ENCODE measurements at places on chromosomes 2 and 18.

DNA sequence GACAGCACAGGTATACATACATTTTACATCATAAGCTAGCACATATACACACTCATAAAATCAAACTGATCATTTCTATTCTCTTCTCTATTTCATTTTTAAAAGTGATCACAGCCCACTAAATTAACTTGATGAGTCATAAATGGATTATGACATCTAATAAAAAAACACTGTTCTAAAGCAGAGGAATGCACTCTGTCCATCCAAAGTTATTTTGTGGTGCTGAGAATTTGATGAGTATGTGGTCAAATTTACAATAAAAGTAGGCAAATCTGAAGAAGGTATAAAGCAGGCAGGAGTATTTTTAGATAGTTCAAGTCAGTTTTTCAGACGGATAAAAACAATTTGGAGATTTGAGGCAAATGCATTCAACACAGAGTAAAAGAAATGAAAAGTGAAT lies 104.4 kb downstream of the NOL4 start:
- no peak for DNase-seq

GRCh38 chr18:9696701-9697100 lies 11.4 kb upstream of the RAB31 start:
- DNase-seq = no peak

DNA sequence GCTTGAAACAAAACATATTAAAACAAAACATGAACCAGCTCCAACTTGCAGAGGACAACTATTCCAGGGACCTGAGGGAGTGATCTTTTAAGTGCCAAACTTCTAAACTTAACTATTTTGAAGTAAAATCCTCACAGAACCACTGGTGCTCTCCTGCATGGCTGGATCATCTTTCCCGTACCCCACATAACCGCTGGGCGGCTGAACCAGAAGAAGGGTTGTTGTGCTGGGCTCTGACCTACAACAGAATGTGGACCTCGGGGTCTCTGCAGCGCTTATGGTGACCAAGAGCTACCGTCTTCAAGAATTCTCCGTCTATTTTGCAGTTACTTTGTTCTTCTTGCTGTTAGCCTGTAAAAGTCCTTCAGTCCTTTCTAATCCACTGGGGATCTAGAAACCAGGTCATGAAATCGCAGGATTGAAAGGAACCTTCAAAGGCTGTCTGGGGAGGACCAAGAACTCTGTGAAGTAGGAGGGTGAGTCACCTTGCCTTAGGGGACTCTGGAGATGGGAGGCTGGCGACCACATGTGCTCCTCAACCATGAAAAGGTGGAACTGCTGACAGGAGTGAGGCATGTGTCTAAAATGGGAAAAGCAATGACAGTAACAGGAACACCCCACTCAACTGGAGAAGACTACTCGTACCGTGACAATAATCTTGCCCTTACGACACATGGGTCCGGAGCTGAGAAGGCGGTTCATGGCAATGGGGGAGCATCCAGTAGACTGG lies 46.6 kb downstream of the HDLBP start:
- no peak for DNase-seq

GRCh38 chr2:239671471-239671870 lies 270.7 kb upstream of the HDAC4 start:
- DNase-seq = no peak

DNA sequence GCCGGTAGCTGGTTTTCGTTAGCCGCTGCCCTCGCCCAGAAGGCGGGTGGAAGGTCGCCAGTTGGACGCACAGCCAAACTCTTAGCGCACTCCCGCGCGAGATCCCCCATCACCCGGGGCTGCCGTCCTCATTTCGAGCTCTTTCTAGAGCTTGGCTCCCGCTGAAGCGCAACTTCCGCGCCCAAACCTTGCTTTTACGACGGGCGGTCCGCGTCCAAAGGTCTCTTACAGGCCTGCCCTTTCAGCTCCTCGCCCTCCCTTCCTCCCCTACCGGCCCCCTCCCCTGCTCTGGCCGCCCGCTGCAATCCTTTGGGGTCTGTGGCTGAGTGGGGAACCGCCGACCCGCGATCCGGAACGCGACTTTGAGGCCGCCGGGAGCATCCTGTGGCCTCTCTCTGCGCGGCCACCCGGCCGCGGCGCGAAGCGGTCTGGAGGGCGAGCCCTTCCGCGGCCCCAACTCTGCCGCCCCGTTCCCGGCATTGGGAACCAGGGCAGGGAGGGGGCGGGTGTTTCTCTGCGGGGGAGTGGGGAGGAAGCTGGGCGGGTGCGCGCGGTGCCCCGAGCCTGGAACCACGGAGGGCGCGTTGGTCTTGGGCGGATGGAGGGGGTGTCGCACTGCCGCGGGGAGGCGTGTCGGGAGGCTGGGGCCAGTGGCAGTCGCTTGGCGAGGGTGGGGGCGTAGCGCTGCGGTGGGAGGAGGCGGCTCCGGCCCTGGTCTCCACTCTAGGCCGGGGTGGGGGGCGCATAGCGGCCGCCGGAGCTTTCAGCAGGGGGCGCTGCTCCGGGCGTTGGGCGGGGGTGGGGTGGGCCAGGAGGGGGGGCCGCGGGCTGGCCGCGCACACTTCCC lies at the start of gene GDF7:
GDF7 (plus strand) TSS at position 841 of the 847 bp plus-strand sequence. CDS start 96 bp downstream, outside the sequence.
- no peak for DNase-seq

GRCh38 chr2:46914578-46915230 lies 902 bp downstream of the MCFD2 start:
- no peak for DNase-seq

GRCh38 chr2:17583646-17584045 lies 43.1 kb downstream of the VSNL1 start:
- DNase-seq = no peak

DNA sequence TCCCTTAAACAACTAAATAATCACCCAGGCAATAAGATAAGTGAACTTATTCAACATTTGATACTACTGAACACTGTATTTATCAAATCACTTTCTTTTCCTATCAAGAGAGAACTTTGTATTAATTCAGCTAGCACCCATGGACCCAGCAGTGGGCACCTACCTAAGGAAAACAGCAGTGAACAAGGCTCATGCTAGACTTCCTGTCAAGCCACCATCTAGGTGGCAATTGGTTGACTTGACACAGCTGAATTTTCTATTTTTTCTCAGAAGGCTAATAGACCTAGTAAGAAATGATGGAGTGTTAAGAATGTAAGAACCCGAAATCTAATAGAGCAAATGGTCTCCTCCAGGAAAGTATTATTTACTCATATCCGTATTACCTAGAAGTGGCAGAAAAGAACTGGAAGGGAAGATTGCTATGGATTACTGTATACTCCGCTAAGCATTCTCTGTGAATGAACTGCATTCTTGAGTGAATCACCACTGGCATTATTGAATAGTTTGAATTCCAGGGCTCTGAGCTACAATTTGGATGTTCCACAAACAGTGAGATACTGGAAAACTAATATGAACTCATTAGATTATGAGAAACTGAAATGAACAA lies 988.2 kb upstream of the CDH2 start:
- DNase-seq = no peak

DNA sequence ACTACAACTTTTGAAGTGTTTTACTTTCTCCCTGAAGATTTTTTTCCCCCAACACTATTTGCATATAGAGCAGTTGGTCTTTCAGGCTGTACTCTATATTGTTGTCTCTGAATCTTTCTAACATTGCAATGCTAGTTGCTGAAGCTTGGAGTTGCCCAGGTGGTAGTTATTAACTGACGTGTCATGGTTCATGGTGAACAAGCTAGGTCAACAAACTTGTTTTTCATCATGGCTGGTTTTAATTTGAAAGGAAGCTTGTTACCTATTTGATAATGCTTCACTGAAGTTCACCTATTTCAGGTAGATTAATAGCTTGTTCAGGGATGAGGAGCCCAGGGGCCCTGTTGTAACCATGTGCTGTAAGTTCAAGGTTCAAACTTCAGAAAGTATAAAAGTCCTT lies 158.8 kb upstream of the ZEB2 start:
- DNase-seq = no peak

DNA sequence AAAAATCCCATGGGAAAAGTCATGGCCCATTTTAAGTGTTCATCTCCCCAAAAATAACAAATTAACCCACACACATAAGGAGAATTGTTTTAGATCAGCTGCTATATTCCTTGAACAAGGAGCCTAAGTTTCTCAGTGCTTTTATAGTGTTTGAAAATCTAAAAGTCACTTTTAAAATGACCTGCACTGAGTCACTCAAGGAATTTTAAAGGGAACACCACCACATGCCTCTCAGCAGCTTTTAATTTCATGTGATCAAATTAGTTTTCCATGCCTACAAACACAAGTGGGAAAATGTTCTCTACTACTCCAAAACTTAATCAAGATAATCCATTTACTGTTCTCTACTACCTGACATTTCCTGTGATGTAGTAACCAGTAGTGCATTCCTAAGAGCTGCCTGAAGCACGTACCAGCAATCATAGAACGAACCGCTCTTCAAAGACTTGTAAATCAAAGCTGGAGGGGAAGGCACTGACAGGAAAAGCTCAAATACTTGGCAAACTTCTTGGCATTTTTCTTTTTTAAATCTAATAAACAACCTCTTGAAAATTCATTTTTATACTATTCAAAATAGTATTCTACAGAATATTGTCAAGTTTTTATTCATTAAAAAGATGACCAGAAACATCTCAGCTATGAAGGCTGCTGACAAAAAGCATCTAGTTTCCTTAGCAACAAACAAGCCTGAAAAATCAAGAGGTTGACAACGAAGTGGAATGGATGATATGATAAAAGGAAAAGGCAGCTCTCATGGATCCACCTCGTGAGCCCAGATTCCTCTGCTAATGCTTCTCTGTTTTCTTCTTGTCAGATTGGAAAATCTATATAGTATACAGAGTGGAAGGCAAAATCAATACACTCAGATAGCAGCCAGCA lies 37.2 kb downstream of the LRPPRC start:
- no peak for DNase-seq

GRCh38 chr18:8975624-8976023 lies 126.9 kb upstream of the NDUFV2 start:
- DNase-seq = no peak

DNA sequence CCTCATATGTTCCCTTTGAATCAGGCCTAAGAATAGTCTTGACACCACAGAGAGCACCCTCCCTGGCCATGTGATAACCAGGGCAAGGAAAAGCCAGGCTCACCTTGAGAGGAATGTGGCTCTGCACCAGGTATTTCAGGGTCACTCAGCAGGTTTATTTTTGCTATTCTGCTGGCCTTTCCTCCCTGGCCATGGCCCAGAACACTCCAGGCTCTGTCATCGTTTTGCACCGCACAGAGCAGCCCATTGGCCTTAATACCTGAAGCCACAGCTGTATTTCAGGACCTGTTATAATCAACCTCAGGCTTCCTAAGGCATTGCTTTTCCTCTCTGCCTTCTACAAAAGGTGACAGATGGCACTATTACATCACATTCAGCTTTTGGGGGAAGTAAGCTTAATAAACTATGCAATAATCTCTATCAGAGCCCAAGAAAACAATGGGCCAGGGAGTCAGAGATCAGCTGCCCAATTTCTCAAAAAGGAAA lies 668.3 kb downstream of the IRS1 start:
- DNase-seq = no peak

DNA sequence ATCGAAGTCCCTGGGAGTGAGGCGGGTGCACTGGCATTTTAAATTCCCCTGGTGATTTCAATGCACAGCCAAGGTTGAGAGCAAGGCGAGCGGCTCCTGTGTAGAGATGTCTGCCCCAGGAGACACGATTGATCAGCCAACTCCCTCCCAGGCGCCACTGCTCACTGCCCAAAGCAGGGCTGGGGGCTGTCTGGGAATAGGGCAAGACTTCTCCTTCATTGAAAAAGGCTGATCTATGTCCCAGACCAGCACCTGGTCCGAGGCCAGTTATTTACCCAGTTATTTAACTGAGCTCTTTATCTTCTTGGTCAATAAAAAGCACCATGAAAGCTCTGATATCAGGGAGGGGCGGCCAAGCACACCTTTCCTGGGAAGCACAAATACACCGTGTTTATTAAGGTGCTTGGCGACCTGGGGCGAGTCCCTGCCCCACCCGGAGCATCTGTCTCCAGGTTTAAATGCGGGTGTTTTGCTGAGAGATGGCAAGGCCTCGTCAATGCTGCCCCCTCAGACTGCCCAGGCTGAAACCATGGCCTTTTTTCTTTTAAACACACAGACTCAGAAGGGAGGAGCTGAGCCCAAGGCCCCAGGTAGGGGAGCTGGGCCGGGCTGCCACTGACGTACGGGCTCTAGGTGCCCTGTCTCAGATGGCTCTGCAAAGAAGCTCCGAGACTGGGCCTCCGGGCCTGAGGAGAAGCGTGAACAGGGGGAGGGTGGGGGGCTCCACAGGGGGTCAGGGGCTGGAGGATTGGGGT lies 73.9 kb upstream of the HPCAL1 start:
- no peak for DNase-seq

GRCh38 chr18:12906773-12907172 lies 22.7 kb upstream of the PTPN2 start:
- no peak for DNase-seq

GRCh38 chr2:60557486-60557864 lies 4.0 kb upstream of the BCL11A start:
- no peak for DNase-seq

DNA sequence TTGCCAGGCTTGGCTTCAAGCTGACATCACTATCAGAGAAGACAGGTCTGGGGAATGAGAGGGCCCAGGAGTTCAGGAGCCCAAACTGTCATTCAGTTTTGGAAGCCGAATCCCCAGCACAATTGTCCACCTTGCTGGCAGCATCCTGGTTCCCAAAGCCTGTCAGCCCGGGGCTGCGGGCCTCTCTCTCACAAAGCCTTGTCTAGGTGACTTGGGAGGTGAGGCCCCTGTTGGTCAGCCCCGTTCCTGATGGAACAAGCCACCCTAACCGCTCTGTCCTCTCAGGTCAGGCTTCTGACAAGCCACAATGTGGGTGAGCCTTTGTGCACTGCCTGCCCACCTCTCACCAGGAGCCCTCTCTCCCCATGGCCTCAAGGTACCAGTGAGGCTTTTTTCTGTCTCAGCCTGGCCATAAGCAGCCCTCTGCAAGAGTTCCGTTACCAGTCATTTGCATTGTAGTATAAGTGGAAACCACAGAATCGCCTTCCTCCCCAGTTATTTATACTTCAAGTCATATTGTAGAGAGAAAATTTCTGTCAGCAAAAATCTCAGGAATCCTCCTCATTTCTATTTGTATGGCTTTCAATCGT lies 100.6 kb downstream of the MSH2 start:
- DNase-seq = no peak

DNA sequence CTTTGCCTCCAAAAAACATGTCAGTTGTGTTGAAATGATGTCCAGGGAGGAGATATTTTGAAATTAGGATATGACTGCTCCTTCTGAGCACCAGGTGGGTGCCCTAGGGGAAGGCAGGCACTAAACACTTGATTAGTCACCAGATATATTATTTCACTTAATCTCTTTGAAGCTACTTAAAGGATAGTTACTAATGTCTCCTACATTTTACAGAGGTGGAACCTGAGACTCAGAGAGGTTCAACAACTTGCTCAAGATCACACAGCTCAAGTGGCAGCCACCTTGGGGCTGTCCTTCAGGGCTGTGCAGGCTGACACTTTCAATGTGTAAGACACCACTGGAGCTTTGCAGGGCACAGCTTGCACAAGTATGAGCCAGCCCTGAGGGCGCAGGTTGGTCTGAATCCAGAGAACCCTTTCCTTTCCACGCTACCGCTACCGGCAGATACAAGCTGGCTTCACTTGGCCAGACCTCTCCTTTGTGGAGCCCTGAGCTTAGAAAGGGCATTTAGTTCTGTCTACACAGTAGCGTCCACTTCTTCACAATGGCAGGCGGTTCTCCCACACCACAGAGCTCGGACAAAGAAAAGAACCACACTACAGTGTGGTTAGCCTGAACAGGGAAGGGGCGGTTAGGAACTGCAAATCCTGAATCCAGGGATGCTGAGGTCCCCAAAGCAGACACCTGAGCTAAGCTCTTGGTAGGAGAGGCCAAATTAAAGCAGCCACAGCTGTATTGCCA lies 16.4 kb downstream of the ALPK2 start:
- DNase-seq = no peak

GRCh38 chr2:7020939-7021470 lies 103.8 kb downstream of the RNF144A start:
- no peak for DNase-seq

GRCh38 chr2:175181104-175181876 lies at the start of gene ATP5MC3:
ATP5MC3 (minus strand) TSS chr2:175181710; CDS start chr2:175181393, 317 bp downstream.
- peak; percentile 23 for DNase-seq
